ENCODE measurements at places on chromosomes 11 and 22.

- no peak for DNase-seq
Measured at GRCh38 chr11:92527467-92527866, 302.8 kb downstream of the FAT3 start.

DNA sequence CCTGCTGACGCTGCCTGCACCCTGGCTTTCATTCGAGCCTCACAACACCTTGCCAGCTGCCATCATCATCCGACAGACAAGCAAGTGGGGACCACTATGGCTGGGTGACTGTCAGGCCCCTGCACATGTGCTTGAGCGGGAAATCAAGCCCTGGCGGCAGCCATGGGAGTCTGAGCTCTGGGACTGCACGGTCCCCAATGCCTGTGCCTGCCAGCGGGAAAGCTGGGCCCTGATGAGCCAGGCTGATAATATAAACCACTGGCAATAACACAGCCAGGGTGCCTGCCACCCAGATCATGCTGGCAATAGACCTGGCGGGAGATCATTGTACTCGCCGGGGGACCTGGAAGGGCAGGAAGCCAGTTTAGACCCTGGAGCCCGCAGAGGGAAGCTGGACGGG is 2.5 kb downstream of the FGF3 start:
- DNase-seq: no peak

DNA sequence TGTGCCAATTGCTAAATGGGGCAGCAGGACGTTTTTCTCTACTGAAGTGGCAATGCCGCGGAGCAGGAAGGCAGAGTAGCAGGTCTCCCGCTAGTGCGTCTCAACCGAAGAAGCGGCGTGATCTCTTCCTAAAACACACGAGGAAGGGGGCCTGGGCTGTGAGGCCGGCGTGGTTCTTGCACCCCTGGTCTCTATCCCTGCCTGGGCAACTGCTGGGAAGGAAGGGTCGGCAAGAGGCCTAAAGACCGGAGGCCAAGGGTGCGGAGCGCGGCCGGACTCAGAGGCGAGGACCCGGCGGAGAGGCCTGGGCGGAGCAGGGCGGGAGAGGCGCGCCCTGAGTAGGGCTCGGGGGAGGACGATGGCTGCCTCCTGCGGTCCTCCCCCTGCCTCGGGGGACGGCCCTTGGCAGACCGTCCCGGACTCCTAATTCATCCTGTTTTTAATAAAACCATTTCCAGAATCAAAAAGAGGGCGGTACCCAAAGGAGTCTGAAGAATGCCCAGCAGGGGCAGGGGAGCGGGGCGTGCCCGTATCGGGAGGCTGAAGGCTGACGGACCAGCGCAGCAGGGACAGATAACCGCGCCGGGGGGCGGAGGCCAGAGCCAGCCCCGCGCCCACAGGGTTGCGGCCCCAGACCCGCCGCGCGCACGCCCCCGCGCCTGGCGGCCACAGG is 572 bp upstream of the APLP2 start:
- DNase-seq: peak; percentile 70

DNA sequence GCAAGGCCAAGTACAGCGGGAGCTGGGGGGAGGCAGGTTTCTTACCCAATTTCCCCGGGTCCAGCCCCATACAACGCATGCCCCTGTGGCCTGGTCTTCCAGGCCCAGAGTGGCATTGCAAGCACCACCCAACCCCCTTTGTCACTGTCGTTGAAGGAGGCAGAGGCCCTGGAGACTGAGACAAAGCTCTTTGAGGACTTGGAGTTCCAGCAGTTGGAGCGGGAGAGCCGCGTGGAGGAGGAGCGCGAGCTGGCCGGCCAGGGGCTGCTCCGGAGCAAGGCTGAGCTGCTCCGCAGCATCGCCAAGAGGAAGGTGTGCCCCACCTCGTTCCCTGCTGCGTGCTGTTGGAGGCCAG is 27.8 kb downstream of the PHLDB1 start:
- no peak for DNase-seq

DNA sequence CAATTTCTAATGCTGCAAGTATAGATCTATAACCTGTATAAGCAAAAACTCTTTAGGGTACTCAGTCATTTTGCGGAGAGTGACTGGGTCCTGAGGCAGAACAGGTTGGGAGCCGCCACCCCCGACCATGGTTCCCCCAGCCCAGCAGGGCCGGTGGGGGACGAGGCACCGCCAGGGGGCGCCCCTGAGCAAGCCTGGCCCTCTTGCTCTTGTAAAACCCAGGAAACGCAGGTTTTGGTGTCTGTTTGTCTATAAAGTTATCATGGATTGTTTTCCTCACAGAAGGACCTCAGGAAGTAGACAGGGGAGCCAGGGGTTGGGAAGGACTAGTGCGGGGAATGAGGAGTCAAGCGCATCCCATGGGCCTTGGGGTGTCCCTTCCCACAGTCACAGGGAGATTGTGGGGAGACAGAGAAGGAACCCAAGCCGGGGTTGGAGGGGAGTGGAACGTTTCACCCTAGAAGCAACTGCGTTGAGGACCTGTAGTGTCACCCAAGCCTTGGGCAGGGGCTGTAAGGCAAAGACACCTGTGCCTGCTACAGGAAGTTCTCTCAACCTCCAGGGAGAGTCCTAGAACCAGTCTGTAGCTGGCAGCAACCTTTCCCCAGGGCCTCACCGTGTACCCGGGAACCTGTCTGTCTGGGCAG is 26.4 kb downstream of the KCTD17 start:
- peak; percentile 41 for DNase-seq

- peak; percentile 57 for DNase-seq
Measured at GRCh38 chr22:17087498-17088131, 2.8 kb downstream of the IL17RA start.

GRCh38 chr22:44574640-44575380 is 76.8 kb upstream of the RTL6 start:
- no peak for DNase-seq

GRCh38 chr11:108916290-108916689 is 251.4 kb downstream of the DDX10 start:
- DNase-seq: no peak

DNA sequence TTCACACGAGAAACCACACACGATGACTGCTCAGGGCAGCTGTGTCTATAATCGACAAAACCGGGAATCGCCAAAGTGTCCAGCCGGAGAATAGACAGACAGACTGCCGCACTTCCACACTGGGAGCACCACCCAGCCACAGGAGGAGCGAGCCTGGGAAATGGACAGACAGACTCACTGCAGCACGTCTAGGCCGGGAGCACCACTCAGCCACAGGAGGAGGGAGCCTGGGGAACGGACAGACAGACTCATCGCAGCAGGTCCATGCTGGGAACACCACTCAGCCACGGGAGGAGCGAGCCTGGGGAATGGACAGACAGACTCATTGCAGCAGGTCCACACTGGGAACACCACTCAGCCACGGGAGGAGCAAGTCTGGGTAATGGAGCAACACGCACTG is 137.2 kb downstream of the BRD1 start:
- no peak for DNase-seq

DNA sequence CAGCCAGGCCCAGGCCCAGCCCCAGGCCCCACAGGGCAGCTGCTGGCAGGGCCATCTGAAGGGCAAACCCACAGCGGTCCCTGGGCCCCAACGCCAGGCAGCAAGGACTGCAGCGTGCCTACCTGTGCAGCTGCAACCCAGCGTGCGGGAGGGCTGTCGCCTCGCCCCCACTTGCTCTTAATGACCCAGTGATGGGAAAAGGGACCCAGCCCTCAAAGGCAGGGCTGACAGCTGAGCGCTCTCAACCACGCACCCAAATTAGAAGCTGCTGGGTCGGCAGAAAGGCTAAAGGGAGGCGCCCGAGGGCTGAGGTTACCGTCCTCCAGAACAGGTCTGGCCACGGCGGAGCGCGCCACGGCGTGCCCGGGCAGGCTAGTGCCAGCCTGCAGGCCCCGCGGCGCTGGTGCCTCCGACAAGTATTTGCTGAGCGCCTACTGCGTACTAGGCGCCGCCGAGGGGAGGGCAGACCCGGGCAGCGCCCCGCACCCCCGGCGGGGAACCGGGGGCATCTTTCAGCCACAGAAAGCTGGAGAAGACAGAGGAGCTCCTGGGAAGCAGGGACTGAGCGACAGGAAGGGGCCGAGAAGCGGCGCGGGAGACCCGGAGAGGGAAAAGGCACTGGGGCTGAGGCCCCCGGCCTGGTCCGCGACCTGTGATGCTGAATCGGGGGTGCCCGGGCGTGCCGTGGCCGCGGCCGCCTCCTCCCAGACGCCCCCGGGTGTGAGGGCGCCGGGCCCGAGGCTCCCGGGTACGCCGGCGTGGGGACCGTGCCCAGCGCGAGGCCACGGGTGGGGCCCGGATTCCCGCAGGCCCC is 773 bp downstream of the HRAS start:
- DNase-seq: no peak

- DNase-seq: no peak
Measured at GRCh38 chr11:43928721-43929120, 13.7 kb upstream of the C11orf96 start.

DNA sequence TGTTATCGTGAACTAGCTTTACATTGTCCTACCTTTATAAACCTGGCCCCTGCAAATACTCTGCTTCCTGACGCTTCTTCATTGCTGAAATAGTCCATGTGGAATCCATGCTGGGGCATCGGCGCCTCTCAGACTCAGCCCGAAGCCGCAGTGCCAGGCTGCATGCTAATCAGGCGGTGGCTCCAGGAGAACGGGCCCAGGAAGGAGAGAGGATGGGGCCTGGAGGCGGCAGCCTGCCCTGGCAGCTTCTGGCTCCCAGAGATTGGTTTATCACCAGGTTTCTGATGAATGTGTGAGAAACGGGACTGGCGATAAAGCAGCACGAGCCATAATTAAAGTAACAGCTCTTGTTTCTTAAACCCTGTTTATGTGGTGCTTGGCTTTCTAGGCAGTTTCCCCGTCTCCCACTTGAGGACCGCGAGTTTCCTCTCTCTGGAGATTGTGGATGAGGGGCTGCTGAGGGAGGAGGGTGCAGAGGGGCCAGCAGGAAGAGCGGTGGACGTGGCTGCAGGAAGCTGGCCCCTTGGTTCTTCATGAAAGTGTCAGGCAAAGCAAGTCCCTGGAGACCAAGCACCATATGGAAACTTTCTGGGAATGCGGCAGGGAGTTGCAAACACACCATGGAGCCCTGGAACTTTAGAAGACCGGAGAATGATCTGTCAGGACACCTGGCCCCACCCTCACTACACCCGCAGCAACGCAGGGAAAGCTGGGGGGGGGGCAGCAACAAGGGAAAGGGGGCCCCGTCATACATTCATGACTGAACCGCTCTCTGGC is 93.4 kb downstream of the NTM start:
- DNase-seq: no peak

- no peak for DNase-seq
Measured at GRCh38 chr11:125132596-125132995, 21.2 kb upstream of the TMEM218 start.

GRCh38 chr11:63608353-63609345 is 5.6 kb downstream of the PLAAT3 start:
- DNase-seq: no peak
